ENCODE measurements at places on chromosomes 16 and 17.
A peak's percentile ranks its signal among the peaks of the same experiment; 100 is the strongest.

- DNase-seq = no peak
Observed at GRCh38 chr16:31083556-31083955, 5.2 kb downstream of the PRSS53 start.

DNA sequence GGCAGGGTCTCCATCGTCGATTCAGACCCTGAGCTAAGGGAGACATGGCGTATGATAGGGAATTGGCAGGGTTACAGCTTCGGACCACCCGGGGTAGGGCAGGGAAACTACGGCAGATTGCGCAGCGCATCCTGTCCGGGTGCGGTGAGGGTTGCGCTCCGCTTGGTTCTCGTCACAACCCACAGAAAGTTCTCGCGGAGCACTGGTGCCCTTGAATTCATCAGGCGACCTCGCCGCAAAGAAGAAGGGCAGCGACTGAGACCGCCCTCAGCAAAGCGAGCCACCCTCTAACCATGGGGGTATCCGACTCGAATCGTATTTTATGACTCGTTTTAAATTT lies 1.2 kb downstream of the HS3ST3B1 start:
- DNase-seq = peak; percentile 30

DNA sequence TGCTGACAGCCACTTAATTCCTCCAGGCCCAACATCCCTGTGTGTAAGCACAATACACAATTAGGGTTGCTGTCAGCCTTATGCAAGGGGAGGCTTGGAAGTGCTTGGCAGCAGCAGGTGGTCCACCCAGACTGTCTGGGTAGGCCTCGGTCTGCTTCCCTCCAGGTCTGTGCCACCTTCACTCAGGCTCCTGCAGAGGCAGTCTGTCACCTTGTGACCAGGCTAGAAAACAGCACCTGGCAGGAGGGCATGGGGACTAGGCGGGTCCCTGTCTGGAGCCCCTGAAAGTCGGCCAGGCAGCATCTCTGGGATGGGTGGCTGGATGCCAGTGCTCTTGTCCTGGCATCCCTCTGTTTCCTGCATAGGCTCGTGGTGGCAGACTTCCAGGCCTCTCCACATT lies 578.1 kb downstream of the KCNJ18 start:
- DNase-seq = no peak

DNA sequence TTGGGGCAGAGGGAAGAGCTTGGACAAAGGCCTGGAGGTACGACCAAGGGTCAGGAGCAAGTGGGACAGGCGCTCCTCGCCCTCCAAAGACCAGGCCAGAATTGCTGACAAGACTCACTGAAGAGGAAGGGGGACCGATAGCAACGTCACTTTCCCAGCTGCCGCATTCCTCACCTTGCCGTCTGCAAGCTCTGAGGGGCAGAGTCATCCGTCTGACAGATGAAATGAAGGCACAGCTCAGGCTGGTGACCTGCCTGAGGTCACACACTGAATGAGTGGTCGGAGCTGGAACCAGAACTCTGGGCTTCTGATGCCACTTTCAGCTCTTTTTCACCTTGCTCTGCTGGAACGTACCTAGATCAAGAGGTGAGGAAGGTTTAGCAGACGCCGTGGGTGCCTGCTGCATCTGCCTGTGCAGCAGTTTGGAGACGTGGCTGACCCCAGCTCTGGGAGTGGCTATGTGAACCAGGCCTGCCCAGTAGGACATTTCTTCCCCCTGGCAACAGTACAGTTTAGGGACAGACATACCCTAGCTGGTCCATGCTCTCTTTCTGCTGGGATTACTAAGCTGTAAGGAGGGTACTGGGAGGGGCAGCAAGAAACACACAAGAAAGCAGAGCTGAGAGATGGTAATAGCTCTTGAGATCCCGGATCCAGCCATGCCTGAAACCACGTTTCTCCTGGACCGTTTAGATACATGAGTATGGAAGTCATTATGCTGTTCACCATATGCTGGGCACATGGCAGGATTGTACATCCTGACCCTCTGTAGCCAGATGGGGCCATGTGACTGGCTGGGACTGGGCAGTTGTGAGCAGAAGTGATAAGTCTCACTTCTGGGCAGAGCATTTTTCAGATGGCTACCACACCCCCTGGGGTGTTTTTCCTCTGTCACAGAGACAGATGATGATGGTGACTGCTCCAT lies 50.9 kb downstream of the IL21R start:
- no peak for DNase-seq

- DNase-seq = no peak
Observed at GRCh38 chr17:28963055-28963611, 11.8 kb upstream of the PHF12 start.

- no peak for DNase-seq
Observed at GRCh38 chr17:66859353-66859752, 24.4 kb downstream of the CACNG5 start.

DNA sequence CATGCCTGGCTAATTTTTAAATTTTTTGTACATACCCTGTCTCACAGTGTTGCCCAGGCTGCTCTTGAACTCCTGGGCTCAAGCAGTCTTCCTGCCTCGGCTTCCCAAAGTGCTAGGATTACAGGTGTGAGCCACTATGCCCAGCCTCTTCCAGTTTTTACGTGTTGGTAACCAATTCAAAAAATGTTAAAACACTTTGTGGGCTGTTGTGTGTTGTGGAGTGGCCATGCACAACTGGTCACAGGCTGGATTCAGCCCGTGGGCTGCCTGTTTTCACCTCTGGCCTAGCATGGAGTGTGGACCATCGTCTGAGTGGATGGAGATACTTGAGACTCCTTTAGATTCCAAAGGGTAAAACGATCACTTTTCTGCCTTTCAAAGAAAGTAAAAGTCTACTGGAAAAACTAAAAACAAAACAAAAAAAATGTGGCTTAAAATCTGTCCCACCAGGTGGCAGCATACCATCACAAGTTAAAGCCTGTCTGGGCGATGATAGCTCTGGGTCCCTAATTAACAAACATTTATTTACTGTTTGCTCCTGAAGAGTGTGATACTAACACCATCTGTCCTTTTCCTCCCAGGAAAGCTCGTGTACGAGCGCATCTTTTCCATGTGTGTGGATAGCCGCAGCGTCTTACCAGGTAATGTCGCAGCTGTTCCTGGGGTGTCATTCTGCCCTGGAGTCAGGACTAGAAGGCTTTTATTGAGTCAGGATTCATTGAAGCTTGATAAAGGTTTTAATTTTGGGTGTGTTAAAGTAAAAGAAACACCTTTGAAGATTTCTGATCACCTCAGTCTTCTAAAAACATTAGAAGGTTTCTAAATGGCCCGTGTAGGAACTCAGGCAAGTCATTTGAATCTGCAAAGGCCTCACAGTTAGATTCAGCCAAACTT lies 45.8 kb downstream of the VPS35L start:
- DNase-seq = peak; percentile 2

DNA sequence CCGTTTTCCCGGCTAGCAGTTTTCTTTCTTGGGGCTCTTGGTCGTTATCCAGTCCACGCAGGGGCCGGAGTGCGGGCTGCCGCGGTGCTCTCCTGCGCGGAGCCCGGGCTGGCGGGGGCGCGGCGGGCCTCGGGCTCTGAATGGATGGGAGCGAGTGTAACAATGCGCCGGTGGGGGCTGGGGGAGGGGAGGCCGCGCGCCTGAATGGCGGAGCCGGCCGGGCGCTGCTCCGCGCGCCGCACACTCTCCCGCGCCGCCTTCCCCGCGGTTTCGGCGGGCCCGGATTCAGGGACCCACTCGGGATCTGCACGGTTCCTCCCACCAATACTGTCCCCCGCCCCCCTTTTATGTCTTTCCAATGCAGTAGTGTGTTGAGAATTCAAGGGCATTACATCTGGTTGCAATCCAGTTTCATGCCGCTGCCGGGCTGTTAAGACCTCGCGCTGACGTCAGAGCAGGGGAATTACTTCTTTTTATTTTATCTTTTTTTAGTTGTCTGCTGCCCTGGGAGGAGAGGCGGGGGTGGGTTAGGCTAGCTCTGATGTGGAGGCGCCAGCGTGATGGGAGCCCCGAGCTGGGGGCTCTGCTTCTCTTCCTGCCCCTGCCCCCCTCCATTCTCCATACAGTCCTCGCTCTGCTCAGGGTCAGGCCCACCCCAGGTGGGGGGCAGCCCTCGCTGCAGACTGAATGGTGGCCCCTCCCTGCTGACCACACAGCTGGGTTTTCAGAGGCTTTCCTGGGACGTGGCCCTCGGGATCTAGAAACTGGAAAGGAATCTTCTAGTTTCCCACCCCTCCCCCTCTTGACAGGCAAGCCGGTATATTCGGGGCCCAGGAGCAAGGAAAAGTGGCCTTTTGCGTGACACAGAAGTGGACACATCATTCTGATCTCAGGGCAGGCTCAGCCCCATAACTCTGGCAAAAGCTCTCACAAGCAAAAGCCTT lies 1.8 kb downstream of the RAI1 start:
- DNase-seq = no peak

- DNase-seq = no peak
Observed at GRCh38 chr17:65634533-65634932, 73.1 kb upstream of the AXIN2 start.

- DNase-seq = no peak
Observed at GRCh38 chr16:79201436-79201835, 399.1 kb downstream of the MAF start.

- no peak for DNase-seq
Observed at GRCh38 chr17:65368341-65368740, 193.1 kb downstream of the AXIN2 start.

DNA sequence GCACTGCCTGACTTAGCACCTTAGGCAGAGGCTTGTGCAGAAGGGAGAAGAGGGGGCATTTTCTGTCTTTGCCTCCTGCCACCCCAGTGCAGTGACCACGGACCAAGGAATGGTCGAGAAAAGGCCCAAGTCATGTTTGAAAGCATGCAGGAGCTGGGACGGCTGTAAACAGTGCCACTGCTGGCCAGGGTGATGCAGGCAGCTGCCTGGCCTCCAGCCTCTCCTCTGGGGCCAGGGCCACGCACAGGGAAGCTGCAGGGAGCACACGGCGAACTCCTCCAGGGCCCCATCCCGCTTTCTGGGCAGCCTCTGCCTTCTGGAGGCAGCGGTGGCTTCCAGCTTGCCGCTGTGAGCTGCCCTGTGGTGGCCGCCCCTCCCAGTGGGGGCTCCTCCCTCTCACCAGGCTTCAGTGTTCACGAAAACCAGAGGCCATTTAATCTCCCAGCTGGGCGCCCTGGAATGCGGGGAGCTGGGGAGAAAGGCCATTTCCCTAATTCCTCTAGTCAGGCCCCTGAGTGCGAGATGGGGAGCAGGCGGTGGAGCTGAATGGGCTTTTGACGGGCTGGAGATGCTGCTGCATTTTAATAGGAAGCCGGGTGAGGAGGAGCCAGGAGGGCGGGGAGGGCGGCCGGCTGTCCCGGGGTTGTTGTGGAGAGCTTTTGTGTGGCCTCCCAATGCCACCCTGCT lies 28.7 kb upstream of the DNAI2 start:
- no peak for DNase-seq
